ENCODE measurements at places on chromosomes 12 and 14.
A peak's percentile ranks its signal among the peaks of the same experiment; 100 is the strongest.

DNA sequence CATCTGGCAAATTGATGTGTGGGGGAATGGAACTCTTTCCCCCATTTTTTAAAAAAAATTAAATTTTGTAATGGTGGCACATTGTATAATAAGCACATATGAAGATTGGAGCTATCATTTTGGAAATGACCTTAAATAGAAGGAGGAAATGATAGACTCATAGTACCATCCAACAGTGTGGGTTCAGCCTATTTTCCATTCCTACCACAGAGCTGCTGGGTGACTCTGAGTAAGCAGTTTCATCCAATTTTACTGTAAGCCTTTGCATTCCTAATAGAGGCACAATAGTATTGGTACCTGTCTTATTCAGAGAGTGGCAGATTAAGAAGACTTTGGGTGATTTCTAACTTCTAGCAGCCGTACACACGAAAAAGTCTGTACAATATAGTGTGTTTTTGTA lies 304.5 kb downstream of the RAD51B start:
- no peak for DNase-seq

GRCh38 chr12:51744235-51744634 lies 104.3 kb downstream of the FIGNL2 start:
- DNase-seq = no peak

DNA sequence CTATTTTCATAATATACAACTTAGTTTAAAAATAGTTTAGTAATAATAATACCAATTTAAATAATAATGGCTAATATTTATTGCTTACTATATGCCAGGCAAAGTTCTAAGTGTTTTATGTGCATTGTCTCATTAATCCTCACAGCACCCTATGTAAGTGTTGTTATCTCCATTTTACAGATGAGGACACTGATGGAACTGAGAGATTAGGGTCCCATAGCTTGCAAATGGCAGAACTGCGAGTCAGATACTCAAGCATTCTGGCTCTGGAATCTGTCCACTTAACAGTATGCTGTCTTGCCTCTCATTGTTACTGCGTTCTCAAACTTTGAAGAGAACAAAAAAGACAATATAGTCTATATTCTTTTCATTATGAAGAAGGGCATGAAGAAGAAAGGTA lies 19.0 kb downstream of the AP5M1 start:
- DNase-seq = no peak

DNA sequence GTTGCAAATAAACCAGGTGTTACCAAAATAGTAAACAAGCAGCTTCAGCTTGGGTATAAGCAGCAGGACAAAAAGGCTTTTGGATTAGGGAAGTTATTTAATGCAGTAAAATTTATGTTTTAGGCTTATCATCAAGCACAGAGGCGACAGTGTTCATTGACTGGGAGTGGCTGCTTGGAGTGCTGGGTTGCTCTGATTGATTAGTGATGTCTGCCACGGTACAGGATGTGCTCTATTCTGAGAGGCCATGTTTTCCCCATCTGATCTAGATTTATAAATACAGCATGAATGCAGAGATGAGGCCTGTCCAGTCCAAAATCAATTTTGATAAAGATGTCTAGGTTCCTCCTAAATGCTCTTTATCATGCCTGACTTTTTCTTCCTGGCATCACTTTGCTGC lies 83.5 kb downstream of the MAP1LC3B2 start:
- no peak for DNase-seq

GRCh38 chr14:51666826-51667225 lies 15.1 kb downstream of the FRMD6 start:
- no peak for DNase-seq

- DNase-seq = peak; percentile 16
These were observed 77.1 kb downstream of the FGD4 start for GRCh38 chr12:32476446-32476845.

DNA sequence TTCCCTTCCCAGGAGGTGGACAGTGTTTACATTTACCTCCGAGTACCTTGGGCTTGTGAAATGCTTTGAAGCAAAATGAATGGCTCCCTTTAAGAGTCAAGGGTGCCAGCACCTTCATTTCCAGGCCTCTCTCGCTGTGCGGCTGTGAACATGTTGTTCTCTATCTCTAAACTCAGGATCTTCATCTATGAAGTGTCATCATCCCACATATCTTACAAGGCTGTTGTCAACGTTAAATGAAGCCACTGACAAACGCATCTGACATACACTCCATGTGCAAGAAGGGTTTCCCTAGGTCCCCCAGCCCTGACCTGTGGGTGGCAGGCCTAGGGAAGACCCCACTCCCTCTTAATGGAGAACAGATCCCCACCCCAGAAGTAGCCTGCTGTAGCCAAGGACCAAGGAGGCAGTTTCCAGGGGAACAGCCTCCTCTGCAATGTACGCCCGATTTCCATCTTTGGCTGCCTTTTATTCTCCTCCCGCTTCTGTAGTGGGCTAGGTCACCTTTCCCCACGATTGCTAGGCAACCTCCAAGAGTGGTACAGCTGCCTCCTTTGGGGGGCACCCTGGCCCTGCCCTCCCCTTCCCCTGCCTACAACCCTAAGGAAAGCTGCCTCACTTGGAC lies 7.6 kb downstream of the ACTN1 start:
- no peak for DNase-seq

- peak; percentile 7 for DNase-seq
These were observed 241.0 kb downstream of the TMEM117 start for GRCh38 chr12:44076871-44077270.

Measured in epithelial cell of esophagus (primary cell).